ENCODE measurements at places on chromosomes 1 and 21.

GRCh38 chr21:37227071-37228002, 39.8 kb downstream of the VPS26C start:
- DNase-seq, result no peak

DNA sequence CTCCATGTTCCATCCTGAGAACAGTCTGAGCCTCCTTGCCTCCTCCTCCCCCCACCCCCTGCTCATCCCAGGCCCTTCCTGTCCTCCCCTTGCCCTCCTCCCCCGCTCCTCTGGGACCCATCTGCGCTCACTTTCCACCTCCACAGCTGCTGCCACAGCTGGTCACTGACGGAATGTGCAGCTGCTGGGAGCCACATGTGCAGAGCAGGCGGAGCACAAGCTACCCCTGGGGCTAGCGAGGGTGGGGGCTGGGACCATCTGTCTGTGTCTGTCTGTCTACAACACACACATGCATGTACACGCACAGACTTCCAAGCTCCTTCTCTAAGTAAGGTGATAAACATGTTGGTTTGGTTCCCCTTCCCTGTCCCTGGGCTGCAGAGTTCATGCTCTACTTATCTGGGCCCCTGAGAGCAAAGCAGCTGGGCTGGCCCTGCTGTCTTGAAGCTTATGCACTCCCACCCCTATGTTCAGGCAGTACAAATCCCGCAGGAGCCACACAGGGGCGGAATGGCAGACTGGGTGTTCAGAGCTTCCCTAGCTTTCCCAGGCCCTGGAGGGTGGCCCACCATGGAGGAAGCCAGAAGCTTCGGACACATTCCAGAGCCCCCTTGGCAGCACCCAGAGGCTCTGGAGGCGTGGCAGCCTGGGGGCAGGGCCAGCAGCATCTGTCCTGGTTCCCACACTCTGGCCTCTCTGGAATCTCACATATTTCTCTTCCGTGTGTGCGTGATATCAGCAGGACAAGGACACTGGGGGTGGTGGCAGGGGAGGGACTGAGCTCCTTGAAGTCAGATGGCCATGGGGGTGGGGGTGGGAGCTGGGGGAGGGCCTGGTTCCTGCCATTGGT, 7.0 kb upstream of the HEYL start:
- peak; percentile 71 for DNase-seq

GRCh38 chr1:37174876-37175275, 140.6 kb upstream of the GRIK3 start:
- DNase-seq, result no peak

GRCh38 chr1:51323778-51324177, 6.6 kb downstream of the TTC39A start:
- no peak for DNase-seq

- no peak for DNase-seq
Observed at GRCh38 chr1:41698916-41699860, 214.7 kb upstream of the EDN2 start.

- no peak for DNase-seq
Observed at GRCh38 chr1:244303610-244303969, 148.1 kb downstream of the ADSS2 start.

- DNase-seq, result peak; percentile 7
Observed at GRCh38 chr1:166740668-166741276, 98.5 kb upstream of the POGK start.

DNA sequence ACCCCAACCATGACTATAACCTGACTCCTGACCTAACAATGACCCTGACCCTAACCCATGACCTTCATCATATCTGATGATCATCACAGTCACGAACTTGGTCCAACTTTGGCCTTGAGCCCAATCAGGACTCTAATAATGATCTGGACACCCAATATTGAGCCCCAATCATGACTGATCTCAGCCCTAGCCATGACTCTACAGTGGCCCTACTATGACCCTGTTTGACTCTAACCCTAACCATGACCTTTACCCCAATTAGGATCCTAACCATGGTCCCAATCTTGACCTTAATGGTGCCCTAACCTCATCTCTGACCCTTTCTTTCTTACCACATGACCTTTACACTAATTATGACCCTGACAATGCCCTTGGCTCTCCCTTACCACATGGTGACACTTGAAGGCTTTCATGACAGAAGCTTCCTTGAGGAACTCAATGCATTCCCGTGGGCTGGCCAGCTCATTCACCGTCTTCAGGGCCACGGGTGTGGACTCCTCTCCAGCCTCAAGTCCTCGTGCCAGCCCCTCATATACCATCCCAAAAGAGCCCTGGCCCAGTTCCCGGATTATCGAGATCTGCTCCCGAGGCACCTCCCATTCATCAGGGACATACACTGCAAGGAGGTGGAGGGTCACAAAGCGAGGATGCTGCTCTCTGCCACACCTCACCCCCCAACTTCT, 16.2 kb downstream of the INSRR start:
- DNase-seq, result no peak

- DNase-seq, result no peak
Observed at GRCh38 chr1:247298701-247299100, 33.0 kb downstream of the ZNF496 start.

DNA sequence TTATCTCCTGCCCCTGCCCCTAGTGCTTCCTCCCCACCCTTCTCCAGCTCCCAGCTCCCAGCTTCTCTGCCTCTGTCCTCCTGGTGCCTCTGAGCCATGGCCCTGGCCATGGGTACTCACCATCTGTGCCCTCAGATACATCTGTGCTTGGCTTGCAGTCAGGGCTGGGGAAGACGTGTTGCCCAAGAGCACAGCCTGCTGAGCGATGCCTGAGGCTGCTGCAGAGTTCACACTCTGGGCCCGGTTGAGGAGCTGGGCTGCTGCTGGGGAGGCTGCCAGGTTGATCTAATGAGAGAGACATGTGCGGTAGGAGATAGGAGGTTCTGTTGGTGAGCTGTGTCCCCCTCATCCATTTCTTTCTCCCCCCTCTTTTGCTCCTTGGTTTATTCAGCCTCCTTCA, 49.4 kb upstream of the A3GALT2 start:
- no peak for DNase-seq

- no peak for DNase-seq
Observed at GRCh38 chr1:234230414-234230862, 142.8 kb upstream of the COA6 start.

GRCh38 chr1:15748690-15749398, 6.5 kb downstream of the TMEM82 start:
- no peak for DNase-seq

- no peak for DNase-seq
Observed at GRCh38 chr1:38166461-38166860, 119.9 kb upstream of the POU3F1 start.

GRCh38 chr1:153357853-153358690, at the start of gene S100A9:
S100A9 (plus strand) TSS chr1:153357854; CDS start chr1:153358284, 430 bp downstream.
- no peak for DNase-seq

DNA sequence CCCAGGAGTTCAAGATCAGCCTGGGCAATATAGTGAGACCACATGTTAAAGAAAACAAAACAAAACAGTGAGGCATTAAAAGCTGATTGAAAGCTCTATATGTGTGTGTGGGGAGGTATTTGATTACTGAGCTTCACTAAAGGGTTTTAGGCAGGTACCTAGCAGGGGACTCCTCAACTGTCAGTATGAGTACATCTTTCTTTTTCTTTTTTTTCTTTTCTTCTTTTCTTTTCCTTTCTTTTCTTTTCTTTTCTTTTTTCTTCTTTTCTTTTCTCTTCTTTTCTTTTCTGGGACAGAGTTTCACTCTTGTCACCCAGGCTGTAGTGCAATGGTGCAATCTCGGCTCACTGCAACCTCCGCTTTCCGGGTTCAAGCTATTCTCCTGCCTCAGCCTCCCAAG, 8.5 kb upstream of the MYCL start:
- DNase-seq, result no peak

DNA sequence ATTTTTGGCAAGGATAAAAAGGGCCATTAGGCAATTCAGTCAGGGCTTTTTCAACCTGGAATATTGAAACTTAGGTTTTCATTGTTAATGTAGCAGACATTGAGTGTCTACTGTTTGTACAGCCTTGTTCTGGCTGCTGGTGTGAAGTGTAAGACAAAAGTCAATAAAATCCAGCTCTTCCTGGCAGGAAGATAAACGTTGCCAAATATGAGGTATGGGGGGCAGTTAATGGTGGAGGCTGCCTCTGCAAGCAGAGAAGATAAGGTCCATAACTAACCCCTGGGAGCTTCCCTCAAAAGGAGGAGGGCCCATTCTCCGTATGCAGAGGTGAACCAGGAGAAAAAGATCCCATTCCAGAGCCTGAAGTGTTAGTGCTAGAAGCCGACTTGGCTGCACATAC, 19.5 kb upstream of the SHE start:
- DNase-seq, result no peak

DNA sequence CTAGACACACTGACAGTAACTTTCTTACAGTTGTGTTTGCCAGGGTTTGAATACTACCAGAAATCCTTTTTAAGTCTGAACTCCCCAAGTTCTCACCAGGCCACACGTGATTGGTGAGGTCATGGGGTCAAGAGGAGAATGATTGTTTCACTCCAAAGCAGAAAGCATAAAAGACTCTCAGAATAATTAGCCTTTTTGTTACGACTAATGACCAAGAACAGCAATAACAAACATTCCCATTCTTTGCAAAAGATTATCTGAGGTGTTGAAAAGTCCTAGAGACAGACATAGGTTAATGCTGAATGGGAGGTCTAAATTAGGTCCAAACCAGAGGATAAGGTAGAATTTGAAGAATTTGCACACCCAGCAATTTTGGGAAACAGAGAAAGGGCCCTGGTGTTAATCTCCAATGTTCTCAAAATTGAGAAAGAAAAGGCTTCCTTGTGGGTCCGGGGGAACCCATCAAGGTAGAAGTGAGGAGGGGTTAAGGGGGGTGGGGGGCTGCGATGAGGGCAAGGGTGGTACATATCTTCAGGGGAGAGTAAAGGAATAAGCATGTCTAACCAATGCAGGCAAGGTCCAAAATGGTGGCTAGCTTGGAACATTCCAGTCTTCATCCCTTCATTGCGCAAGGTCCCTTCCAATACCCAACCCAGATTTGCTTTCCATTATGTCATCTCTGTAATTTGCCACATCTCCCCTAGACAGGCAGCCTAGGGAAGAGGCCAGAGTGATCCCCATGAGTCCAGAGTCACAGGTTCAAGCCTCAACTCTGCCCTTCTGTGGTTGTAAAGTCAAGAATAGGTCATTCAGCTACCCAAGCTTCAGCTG, 74.6 kb upstream of the NFIA start:
- peak; percentile 49 for DNase-seq

- DNase-seq, result no peak
Observed at GRCh38 chr1:104266612-104267011, 516.9 kb downstream of the AMY1C start.

DNA sequence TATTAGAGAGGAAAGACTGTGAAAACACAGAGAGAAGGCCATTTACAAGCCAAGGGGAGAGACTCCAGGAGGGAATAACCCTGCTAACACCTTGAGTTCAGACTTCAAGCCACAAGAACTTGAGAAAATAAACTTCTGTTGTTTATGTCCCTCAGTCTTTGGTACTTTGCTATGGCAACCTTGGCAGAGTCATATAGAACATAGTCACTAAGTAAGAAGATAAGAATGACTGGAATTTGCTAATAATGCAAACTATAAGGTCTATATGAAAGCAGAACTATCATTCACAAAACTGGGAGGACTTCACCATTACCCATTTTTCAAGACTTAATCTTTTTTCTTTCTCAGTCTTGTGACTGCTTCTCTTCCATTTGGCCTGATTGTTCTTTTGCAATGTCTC, 767.3 kb upstream of the ADAMTS5 start:
- no peak for DNase-seq

- DNase-seq, result no peak
Observed at GRCh38 chr1:154842635-154843034, 27.4 kb downstream of the KCNN3 start.

- DNase-seq, result no peak
Observed at GRCh38 chr21:35943752-35944151, 116.6 kb downstream of the SETD4 start.

DNA sequence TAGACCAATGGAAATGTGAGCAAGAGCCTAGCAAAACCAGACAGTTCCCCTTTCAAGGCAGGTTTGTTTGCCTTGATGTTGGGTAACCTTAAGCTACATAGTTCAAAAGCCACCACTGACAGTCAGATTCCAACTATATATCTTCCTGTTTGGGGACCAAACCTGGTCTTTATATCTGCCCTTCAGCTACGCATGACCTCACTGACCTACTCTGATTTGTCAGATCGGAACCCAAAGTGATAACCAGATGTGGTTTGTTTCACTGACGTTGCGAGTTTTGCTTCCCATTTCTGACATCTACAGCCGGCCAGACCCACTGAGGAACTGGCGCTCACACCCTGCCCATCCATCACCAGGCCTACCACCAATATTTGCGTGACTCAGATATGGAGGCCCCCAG, 361.1 kb upstream of the CHRM3 start:
- DNase-seq, result no peak

GRCh38 chr1:210496063-210496462, 167.4 kb downstream of the HHAT start:
- DNase-seq, result no peak

GRCh38 chr1:201850053-201850397, 21.1 kb downstream of the IPO9 start:
- DNase-seq, result no peak

- no peak for DNase-seq
Observed at GRCh38 chr1:19554090-19554489, 68.8 kb upstream of the CAPZB start.

GRCh38 chr1:67013573-67013972, 40.4 kb downstream of the SLC35D1 start:
- no peak for DNase-seq

DNA sequence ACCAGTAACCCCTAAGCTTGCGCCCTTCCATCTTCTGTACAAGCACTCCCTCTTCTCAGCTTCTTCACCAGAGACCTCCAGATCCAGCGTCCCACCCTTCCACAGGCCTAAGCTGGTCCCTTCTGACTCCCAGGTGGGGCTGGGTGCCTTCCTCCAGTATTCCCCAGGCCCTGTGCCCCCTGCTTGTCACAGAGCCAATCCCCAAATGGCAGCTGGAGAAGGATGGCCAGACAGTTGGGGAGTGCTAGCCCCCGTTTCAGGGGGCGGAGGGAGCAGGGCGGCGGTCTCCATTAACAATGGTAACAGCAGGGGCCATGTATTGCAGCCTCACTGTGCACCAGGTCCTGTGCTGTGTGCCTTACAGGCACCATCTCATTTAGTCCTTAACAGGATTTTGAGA, 85.7 kb downstream of the KCNN3 start:
- DNase-seq, result no peak

GRCh38 chr1:15953294-15953771, 22.6 kb downstream of the ZBTB17 start:
- DNase-seq, result no peak

- no peak for DNase-seq
Observed at GRCh38 chr1:109762821-109763645, 690 bp downstream of the EPS8L3 start.

DNA sequence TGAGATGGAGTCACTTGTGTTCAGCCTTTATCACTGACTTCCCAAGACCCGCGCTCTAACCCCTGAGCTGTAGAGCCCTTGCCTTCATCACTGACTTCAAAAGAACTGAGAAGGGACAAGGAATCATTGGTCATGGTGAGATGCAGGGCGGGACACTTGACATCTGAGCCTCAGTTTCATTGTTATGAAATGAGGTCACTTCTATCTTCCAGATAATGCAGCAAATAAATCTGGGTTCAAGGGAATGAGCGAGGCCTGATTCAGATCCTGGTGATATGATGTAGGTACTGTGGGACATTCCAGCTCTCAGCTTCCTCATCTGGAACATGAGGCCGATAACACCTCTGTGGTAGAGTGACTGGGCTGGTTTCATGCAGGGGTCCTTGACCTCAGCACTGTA, 13.8 kb downstream of the KAZN start:
- DNase-seq, result no peak

All from neural progenitor cell (in vitro differentiated cells).